ENCODE measurements at places on chromosomes 6 and 20.

GRCh38 chr6:138522611-138523010, 23.3 kb upstream of the NHSL1 start:
- no peak for DNase-seq

DNA sequence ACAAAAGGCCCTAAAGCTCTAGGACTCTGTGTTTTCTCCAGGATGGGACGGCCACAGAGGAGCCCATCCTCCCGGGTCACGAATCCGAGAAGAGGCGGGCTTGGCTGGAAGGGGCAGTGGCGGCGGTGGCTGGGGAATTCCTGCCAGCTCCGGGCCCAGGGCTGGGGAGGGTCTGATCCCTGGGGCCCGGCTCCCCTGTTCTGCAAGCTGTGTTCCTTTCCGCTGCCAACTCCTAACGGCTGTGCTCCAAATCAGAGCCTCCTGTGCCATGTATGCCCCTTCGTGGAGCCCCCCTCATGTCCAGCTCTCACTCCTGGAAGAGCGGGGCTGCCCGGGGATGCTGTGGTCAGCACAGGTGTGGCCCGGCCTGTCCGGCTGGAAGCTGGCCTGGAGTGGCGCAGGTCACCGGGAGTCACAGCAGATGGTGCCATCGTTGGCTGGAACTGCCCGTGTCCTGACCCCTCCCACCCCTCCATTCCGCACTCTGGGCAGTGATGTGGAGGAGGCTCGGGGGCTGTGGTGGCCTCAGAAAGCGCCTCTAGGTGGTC, 88.2 kb upstream of the MPC1 start:
- DNase-seq = no peak

DNA sequence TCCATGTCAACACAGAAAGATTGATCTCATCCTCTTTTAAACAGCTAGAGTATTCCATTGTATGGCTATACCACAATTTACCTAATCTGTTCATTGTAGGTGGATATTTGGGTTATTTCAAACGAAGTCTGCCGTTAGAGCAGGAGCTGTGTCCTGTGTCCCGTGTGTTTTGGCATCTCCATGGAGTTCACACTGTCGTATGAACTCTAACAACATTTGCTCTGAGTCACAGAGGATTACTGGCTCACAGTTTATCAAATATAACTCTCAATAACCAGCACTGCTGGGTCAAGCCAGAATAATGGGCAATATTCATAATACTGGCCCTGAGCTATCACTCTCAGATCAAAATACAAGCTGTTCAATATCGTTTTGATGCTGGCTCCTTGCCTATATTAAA, 16.4 kb downstream of the TRAM2 start:
- DNase-seq = no peak

DNA sequence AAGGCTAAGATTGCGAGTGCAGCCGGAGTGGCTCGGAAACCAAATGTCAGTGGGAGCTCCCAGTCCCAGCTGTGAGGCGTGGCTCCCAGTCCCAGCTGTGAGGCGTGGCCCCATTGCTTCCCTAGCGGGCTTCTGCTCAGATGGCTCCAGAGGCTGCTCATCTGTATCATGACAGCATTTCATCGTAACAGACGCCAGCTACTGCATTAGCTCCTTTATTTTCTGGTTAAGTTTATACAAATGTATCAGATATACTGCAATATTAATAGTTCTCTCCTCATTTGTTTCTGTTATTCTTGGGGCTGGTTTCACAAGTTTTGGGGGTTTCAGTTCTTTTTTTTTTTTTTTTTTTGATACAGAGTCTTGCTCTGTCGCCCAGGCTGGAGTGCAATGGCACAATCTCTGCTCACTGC, 34.7 kb upstream of the TBXT start:
- no peak for DNase-seq

GRCh38 chr6:26249957-26250697, 114.9 kb upstream of the BTN3A2 start:
- peak; percentile 54 for DNase-seq

GRCh38 chr20:49620364-49621240, 52.7 kb upstream of the PTGIS start:
- no peak for DNase-seq

- no peak for DNase-seq
Observed at GRCh38 chr20:4769328-4769727, 47.6 kb downstream of the PRND start.

GRCh38 chr20:47773371-47773786, 11.9 kb downstream of the SULF2 start:
- no peak for DNase-seq

DNA sequence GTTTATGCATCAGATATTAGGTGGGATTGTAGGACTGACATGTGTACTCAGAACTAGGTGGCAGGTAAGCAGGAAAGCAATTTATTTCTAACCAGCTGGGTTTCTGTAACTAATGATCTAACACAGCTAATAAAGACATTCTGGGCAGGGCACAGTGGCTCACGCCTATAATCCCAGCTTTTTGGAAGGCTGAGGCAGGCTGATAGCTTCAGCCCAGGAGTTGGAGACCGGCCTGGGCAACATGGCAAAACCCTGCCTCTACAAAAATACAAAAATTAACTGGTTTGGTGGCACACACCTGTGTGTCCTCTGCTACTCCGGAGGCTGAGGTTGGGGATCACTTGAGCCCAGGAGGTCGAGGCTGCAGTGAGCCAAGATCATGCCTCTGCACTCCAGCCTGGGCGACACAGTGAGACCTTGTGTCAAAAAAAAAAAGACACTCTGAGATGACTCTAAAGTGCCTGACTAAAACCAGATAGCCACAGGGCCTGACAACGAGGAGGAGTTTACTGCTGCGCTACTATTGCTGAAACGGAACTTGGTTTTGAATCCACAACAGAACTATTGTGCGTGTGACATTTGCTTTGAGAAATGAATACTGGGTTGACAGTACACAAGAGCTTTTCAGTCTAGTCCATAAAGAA, 29.2 kb upstream of the CEP85L start:
- no peak for DNase-seq

DNA sequence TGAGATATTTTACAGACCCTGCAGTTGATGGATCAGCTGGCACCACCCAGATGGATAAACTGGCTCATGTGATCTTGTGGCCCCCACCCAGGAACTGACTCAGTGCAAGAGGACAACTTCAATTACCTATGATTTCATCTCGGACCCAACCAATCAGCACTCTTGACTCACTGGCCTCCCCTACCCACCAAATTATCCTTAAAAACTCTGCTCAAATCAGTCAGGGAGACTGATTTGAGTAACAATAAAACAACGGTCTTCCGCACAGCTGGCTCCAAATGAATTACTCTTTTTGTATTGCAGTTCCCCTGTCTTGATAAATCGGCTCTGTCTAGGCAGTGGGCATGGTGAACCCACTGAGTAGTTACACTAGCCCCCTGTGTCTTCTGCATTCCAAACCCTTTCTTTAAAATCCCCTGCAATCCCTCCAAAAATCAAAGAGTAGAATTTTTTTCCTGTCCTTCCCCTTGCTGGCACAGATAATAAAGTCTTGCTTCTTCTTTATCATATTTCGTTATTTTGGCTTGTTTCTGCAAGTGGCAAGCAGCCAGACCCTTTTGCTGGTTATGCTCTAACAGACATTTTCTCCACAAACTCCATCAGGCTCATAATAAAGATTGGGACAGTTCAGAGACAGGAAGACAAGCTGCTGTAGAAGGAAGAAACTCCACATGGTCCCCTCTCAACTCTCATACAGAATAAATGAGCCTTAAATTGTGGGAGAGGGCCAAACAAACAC, 48.3 kb downstream of the OR2B6 start:
- no peak for DNase-seq

- no peak for DNase-seq
Observed at GRCh38 chr20:25273046-25273445, 25.2 kb downstream of the PYGB start.

GRCh38 chr20:11271920-11272594, 598.3 kb upstream of the JAG1 start:
- DNase-seq = no peak

DNA sequence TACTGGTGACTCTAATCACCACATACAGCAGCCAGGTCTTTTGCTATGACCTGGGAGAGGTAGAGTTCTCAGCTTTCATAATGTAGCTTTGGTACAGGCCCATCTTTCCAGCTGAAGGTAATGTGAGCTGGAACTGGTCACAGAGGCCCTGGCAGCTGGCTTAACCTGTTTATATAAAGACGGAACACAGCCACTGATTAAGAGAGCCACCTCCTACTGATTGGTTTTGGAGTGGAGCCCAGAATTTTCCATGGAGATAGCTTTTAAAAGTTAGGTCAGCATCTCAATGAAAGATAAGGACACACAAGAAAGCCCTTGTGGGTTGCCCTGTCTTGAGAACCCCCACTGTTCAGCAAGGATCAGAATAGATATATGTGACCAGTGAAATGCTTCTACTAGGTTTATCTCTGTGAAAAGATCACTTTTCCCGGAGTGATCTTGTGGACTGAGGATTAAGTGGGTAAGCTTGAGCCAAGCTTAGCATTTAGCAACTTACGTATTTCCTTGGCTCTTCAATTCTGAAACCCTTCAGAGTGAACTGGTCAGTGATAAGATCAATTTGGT, 213.7 kb upstream of the CITED2 start:
- DNase-seq = no peak

DNA sequence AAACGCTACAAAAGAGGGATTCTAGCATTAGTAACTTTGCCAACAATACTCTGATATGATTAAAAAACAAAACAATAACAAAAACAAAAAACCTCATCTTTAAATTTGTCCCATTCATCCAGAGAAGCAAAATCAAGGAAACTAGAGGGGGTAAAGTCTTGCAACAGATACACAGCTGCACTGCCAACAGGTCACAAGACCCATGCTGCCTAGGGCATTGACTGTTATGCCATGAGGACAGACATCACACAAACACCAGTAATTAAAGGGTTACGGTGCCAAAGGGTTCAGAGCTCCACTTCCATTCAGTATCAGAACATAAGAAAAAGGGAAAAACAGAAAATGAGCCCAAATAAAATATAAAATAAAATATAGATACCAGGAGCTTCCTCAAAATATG, 1.6 kb downstream of the TBC1D20 start:
- no peak for DNase-seq

- DNase-seq = no peak
Observed at GRCh38 chr6:43229803-43230620, 731 bp upstream of the DNPH1 start.

DNA sequence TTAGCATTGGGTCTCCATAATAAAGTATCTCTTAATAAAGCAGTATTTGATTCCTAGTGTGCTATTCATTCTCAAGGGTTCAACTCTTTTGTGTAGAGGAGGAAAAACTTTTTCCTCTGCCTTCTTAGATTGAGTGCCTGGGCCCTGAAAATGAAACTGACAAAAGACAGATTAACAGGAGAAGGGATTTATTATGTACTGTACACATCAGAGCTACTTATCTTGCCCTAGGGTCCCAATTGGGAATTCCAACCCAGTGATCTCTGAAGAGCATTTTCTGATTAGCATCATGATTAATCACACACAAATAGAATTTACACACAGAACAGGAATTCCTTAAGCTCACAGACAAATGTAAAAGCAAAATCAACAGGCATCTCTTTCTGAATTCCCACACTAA, 128.9 kb downstream of the CD164 start:
- no peak for DNase-seq

- no peak for DNase-seq
Observed at GRCh38 chr20:41273445-41273844, 44.1 kb downstream of the ZHX3 start.

GRCh38 chr6:3355358-3356055, 96.8 kb downstream of the PSMG4 start:
- peak; percentile 4 for DNase-seq

- DNase-seq = no peak
Observed at GRCh38 chr6:138577151-138577915, 78.0 kb upstream of the NHSL1 start.

- DNase-seq = no peak
Observed at GRCh38 chr20:57458400-57459160, 66.4 kb downstream of the CTCFL start.

GRCh38 chr6:43771858-43772680, 2.1 kb downstream of the VEGFA start:
- peak; percentile 64 for DNase-seq

- DNase-seq = no peak
Observed at GRCh38 chr6:149441740-149442139, 41.7 kb downstream of the SUMO4 start.

DNA sequence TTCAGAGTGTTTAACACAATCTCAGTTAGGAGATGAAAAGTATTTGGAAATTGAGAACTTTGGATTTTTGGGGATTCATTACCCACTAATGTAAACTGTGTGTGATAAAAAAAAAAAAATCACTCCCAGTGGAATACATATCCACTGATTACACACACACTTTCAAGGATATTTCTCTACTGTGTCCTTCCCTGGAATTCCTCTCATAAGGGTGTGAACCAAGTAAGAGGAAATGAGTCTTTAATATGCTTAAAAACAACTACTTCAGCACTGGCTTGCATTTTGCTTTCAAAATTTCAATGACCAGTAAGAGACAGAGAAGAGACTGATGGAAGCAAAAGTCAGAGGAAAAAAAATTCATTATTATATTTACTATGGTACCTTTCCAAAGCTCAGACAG, 24.5 kb upstream of the MYCT1 start:
- DNase-seq = no peak

GRCh38 chr20:15278041-15278440, 940.6 kb upstream of the FLRT3 start:
- DNase-seq = no peak

- DNase-seq = no peak
Observed at GRCh38 chr6:160768101-160768500, 66.1 kb downstream of the PLG start.

DNA sequence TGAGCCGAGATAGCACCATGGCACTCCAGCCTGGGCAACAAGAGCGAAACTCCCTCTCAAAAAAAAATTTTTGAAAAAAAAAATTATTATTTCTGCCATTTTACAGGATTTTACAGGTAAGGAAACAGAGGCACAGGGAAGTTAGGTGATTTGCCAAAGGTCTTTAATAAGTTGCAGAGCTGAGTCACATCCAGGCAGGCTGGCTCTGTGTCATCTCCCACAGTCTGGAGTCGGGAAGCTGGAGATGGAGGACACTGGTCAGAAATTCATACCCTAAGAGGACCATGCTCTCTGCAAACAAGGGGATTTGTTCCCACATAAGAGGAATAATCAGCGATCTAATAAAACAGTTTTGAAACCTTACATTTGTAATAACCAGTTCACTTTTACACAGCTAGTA, 24.1 kb downstream of the HECA start:
- no peak for DNase-seq

GRCh38 chr6:7108964-7109836, 1.4 kb downstream of the RREB1 start:
- peak; percentile 41 for DNase-seq

GRCh38 chr20:51497542-51498467, 44.7 kb downstream of the NFATC2 start:
- DNase-seq = peak; percentile 68
